HAP-1 (cell line): ENCODE measurements at places on chromosomes 6 and 20.
A peak's percentile ranks its signal among the peaks of the same experiment; 100 is the strongest.

DNA sequence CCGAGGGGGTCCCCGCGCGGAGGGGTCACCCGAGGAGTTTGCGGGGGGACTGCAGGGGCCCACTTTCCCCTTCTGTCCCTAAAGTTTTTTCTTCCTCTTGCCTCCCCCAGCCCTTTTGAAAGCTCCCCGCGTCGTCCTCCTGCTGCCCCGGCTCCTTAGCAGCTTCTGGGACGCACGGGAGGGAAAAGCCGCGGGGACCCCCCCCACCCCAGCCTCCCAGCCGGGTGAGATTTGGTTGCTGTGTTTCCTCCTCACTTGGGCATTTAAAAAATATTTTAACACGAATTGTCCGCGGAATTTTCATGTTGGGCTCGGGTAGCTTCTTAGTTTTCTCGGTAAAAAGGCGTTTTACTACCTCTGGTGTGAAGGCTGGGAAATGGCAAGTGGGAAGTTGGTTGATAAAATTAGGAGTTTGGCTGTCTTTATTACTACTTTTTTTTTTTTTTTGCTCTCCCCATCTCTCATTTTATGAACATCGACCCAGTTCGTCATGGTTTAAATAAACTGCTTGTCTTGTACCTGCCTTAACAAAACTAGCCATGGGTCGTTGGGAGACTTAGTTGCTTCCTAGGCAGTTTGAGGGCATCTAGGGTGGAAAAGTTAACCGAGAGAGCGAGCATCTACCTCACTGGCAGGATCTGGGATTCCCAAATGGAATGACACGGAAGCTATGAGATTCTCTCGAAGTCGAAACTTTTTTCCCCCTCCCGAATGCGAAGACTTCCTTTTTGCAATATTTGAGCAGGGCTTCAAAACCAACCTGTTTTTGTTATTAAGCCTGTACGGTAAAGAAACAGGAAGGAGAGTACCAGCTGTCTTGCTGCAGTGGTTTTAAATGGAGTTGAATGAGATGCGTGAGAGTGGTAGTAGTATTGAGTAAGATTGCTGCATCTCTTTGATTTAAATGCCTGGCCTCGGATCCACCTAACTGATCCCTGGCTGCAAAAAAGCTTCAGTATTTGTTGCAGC lies 868 bp downstream of the NCOA3 start:
- peak; percentile 37 for DNase-seq

DNA sequence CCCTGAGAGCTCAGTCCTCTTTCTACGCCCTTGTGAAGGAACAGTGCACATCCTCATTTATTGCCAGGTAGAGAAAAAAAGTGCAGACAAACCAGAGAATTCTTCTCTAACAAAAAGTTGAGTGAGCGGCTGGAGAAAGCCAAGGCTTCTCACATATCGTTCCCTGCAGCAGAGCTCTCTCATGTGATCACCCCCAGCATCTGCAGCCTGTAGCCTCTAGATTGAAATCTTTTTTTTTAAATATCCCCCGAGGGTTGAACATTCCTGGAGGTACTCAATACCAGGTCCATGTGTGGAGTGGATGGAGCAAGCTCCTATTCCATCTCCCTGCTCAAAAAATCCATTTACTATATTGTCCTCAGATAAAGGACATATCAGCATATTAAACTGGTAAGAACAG lies 22.9 kb upstream of the ZNF133 start:
- DNase-seq = no peak

GRCh38 chr20:38286586-38287531 lies 17.1 kb upstream of the BPI start:
- DNase-seq = no peak

DNA sequence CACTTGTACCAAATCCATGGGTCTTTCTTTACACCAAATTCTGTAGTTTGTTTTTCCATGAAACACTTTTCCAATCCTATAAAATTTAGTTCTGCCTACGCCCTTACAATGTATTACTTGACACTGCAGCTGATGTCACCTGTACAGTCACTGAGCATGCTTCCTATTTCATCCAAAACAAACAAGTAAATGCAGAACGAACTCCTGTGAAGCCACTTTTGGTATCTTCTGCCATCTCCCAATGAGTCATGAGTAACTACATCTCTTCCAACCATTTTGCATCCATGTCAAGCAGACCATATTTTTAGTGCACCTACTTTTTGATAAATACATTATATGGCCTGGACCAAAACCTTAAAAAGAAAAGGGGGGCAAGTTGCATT lies 42.4 kb downstream of the HDDC2 start:
- DNase-seq = no peak

GRCh38 chr6:5851261-5851757 lies 155.4 kb downstream of the NRN1 start:
- DNase-seq = no peak

DNA sequence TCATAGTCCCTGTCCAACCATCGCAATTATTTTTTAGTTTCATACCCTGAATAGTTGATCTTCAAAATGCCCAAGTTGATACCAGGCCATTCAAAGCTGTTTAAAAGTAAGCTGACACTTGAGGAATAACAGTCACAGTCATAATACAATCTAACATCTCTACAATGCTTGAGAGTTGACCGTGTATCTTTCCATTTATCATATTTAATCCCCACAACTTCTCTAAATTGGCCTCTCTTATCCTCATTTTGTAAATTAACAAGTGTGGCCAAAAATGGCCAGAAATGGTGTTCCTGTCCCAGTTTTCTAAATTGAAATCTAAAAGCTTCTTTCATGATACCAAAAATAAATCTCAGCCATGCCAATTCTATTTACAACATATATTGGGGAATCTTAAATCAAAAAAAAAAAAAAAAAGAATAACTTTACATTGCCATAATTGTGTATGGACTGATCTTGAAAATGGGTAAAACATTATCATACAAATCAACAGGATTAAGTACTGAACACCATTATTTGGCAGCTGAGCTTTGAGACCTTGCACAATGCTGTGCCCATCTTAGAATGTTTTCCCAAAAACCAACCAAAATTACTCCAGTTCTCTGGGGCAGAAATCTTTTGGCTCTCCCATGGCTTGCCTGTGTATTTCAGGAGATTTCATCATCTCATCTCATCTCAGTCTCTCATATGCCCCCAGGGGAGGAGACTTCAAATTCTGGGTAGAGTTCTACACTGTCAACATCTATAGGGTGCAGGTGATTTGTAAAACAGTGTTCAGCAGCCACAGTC lies 448.7 kb upstream of the JARID2 start:
- no peak for DNase-seq

DNA sequence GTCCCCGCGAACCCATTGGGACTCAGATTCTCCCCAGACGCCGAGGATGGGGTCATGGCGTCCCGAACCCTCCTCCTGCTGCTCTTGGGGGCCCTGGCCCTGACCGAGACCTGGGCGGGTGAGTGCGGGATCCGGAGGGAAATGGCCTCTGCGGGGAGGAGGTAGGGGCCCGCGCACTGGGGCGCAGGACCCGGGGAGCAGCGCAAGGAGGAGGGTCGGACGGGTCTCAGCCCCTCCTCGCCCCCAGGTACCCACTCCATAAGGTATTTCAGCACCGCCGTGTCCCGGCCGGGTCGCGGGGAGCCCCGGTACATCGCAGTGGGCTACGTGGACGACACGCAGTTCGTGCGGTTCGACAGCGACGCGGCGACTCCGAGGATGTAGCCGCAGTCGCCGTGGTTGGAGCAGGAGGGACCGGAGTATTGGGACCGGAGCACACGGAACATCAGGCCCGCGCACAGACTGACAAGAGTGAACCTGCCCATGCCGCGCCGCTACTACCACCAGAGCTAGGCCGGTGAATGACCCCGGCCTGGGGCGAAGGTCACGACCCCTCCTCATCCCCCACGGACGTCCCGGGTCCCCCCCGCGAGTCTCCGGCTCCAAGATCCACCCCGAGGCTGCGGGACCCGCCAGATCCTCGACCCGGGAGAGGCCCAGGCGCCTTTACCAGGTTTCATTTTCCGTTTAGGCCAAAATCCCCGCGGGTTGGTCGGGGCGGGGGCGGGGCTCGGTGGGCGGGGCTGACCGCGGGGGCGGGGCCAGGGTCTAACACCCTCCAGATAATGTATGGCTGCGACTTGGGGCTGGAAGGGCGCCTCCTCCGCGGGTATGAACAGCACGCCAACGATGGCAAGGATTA lies 15.7 kb upstream of the HLA-A start:
- DNase-seq = no peak

- DNase-seq = no peak
Measured at GRCh38 chr6:37239526-37239925, 18.0 kb upstream of the TBC1D22B start.

GRCh38 chr6:155543166-155543847 lies 87.7 kb upstream of the NOX3 start:
- DNase-seq = no peak

GRCh38 chr6:123527406-123527805 lies 109.3 kb downstream of the TRDN start:
- no peak for DNase-seq

DNA sequence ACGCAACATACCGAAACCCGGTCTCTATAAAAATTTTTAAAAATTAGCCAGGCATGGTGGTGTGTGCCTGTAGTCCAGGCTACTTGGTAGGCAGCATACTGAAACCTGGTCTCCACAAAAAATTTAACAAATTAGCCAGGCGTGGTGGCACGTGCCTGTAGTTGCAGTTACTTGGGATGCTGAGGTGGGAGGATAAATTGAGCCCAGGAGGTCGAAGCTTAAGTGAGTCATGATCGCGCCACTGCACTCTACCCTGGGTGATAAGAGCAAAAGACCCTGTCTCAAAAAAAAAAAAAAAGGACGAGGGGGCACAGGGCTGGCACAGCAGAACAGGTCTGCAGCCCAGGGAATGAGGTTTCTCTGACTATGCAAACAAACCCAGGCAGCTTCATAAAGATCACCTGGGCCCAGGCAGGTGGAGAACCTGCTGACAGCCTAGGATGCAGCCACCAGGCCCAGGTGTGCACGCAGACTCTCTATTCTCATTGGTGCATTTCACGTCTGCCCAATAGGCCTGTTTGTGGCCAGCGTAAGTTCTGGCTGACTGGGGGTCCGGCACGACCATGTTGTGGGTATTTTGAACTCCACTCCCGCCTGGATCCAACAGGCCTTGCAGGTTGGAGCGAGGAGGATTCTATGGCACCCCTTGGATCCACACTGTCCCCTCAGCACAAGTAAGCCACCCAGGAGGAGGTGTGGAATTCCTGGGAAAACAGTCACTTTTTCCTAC lies 204.5 kb downstream of the PREX1 start:
- DNase-seq = no peak

DNA sequence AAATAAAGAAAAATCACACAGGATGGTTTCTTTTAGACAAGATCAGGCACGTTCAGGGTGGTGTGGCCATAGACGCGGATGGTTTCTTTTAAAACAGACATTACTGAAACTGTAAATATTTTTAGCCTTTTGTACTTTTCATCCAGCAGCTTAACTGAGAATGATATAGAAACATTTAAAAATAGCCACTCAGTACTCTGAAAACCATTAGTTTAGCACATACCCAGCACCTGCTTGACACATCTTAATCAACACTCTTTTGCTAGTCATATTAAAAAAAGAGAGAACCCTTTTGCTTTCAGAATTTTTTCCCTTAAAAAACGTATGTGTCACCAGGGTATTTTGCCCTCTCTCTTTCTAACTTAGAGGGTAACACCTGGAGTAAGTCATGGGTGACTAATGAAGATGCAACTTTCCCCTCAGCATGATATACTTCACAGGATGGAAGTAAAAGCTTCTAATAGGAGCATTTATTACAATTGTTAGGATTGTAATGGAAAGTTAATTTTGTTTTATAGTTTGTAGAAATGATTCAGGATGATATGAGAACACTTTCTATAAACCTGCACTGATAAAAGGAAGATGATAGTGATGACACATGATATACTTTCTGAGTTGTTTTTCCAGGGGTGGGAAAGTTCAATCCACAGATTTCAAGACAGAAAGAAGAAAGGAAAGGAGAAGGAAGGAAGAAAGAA lies 45.2 kb downstream of the BACH2 start:
- DNase-seq = no peak

- DNase-seq = no peak
Measured at GRCh38 chr20:61748376-61748775, 317.3 kb downstream of the TAF4 start.

GRCh38 chr20:58749098-58749769 lies 56.6 kb downstream of the NPEPL1 start:
- no peak for DNase-seq
